ENCODE measurements at places on chromosomes 4 and X. TPM values are rescaled to one million over a fixed set of nuclear protein-coding genes. Genes with fewer than 3 reads are reported as not detected.
A peak's percentile ranks its signal among the peaks of the same experiment; 100 is the strongest.

- no peaks in the 10 kb centered on the region for H3K36me3 ChIP-seq
- DNase-seq = no peak
- no peak overlapping the region for H3K4me3 ChIP-seq
- no peaks in the 10 kb centered on the region for H3K27me3 ChIP-seq
- H3K4me1 ChIP-seq = peaks cover 6% of the 10 kb centered on the region
- H3K27ac ChIP-seq = no peak overlapping the region
Observed at GRCh38 chr4:118587946-118588345, 97.2 kb upstream of the METTL14 start.

DNA sequence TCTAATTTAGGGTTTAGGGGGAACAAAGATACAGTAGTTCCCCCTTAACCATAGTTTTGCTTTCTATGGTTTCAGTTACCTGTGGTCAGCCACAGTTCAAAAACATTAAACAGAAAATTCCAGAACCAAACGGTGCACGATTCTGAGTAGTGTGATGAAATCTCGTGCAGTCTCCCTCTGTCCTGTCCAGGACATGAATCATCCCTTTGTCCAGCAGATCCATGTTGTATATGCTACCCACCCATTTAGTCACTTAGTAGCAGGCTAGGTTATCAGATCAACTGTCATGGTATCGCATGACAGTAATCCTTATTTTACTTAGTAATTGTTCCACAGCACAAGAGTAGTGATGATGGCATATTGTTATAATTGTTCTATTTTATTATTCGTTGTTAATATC lies 556.1 kb downstream of the IL1RAPL1 start:
- H3K4me1 ChIP-seq = no peaks in the 10 kb centered on the region
- H3K36me3 ChIP-seq = no peaks in the 10 kb centered on the region
- no peak overlapping the region for H3K27ac ChIP-seq
- H3K27me3 ChIP-seq = no peaks in the 10 kb centered on the region
- H3K4me3 ChIP-seq = no peak overlapping the region
- DNase-seq = no peak

GRCh38 chr4:40307627-40308497 lies 27.3 kb upstream of the CHRNA9 start:
- H3K4me3 ChIP-seq = peak overlapping the region; percentile 3
- H3K4me1 ChIP-seq = peaks cover 89% of the 10 kb centered on the region
- DNase-seq = peak; percentile 73
- no peaks in the 10 kb centered on the region for H3K36me3 ChIP-seq
- H3K27ac ChIP-seq = peak overlapping the region; percentile 62
- no peaks in the 10 kb centered on the region for H3K27me3 ChIP-seq

- no peak overlapping the region for H3K4me3 ChIP-seq
- no peak overlapping the region for H3K27ac ChIP-seq
- no peaks in the 10 kb centered on the region for H3K27me3 ChIP-seq
- DNase-seq = no peak
- H3K36me3 ChIP-seq = no peaks in the 10 kb centered on the region
Observed at GRCh38 chr4:163233321-163233720, 66.6 kb upstream of the NAF1 start.

The FMR1 gene
- polyA plus RNA-seq = 7.2 TPM
